ENCODE measurements at places on chromosomes 6 and 20. TPM values are rescaled to one million over a fixed set of nuclear protein-coding genes. Genes with fewer than 3 reads are reported as not detected.

GPSM3 gene
- 82.5 TPM for total RNA-seq

BIRC7 gene
- total RNA-seq: not detected

BPIFB2 gene
- not detected for total RNA-seq

HDGFL1 gene
- total RNA-seq: not detected

DNMT3B gene
- 0.93 TPM for total RNA-seq

FABP7 gene
- not detected for total RNA-seq

DNA sequence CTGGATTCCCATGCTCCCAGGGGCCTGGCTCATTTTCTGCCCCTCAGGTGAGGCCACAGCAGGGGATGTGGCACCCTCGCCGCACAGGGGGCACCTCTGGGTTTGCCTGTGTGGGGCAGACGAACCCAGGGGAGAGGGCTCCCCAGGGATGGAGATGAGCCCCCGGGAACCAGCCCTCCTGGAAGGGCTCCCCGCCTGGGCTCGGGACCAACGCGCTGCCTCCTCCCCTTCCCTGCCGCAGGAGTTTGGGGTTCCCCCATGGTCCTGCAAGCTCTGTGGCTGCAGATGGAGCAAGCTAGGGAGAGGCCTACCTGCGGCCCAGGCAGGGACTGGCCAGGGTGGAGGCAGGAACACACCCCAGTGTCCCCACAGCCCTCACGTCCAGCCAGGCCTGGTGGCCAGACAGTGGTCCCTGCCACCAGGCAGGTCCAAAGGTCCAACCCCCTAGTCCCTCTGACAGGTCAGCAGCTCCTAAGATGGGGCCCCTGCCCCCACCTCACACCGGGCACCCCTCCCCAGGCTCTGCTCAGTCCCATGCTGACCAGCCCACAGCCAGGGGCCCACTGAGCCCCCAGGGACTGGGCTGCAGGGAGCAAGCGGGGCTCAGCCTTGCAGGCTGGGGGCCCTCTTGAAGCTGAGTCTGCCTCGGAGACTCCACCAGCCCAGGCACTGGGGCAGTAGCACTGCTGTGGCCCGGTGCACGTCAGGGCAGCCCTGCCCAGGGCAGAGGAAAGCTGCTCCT lies 13.7 kb downstream of the LAMA5 start:
- no peak overlapping the region for H3K27ac ChIP-seq
- H3K4me1 ChIP-seq: no peaks in the 10 kb centered on the region
- H3K36me3 ChIP-seq: peaks cover 3% of the 10 kb centered on the region

DNA sequence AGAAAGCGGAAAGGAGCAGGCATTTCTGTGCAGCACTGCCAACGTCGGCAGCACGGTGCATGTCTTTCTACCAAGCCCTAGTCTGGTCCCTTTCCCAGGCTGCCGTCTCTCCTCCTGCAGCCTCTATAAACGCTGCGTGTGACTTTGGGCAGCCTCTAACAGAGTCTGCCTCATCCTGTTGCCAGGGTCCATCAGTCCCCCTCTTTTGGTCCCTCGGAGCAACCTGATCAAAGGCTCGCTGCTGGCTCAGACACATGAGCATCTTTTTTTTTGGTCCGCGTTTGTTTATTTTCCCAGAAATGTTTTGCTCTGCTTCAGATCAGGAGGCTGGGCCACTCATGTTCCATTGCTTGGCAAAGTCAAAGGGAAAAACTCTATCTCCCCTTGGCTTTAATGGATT lies 166.8 kb upstream of the CST7 start:
- DNase-seq: no peak
- no peak overlapping the region for H3K4me3 ChIP-seq
- no peak overlapping the region for H3K27ac ChIP-seq
- H3K4me1 ChIP-seq: peaks cover 10% of the 10 kb centered on the region
- H3K36me3 ChIP-seq: no peaks in the 10 kb centered on the region

- peaks cover 2% of the 10 kb centered on the region for H3K27me3 ChIP-seq
- no peaks in the 10 kb centered on the region for H3K36me3 ChIP-seq
- no peak overlapping the region for H3K4me3 ChIP-seq
- no peak for DNase-seq
- no peaks in the 10 kb centered on the region for H3K4me1 ChIP-seq
- no peak overlapping the region for H3K27ac ChIP-seq
Observed at GRCh38 chr6:56062836-56063235, 184.5 kb downstream of the COL21A1 start.

DNA sequence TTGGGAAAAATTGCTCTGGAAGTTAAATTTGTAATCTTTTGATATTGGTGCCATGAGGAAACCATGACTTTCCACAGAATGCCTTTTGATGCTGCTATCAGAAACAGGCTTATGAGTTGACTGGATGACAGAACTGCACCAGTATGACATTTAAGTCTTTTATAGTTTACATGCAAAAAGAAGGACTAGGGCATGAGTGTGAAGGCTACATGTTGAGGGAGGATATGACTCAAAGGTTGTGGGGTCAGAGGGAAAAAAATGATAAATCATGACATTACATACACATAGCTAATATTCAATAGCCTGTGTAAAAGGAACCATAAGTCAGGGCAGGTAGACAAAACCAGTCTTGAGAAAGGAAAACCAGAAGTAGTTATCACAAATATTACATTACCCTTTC lies 182.2 kb downstream of the COL12A1 start:
- H3K27me3 ChIP-seq: no peaks in the 10 kb centered on the region
- DNase-seq: no peak

DNA sequence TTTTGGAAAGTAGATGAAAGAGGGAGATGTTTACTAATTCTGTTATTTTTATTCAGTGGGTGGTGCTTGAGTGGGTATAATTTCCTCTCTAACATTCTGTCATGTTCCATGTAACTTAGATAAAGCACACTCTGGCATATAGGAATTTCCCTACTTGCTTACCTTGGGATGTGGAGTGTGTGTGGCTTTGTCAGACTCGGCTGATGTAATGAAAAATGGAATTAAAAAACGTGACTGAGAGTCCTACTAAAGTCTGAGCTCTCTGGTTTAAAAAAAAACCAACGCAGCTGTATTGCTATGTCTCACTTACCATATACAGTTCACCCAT lies 98.3 kb downstream of the JARID2 start:
- no peak overlapping the region for H3K4me3 ChIP-seq
- no peak overlapping the region for H3K27ac ChIP-seq
- no peak for DNase-seq
- H3K36me3 ChIP-seq: peaks cover 8% of the 10 kb centered on the region
- peaks cover 78% of the 10 kb centered on the region for H3K4me1 ChIP-seq
- no peaks in the 10 kb centered on the region for H3K27me3 ChIP-seq

- H3K27ac ChIP-seq: peak overlapping the region; percentile 86
- H3K36me3 ChIP-seq: no peaks in the 10 kb centered on the region
- peak; percentile 26 for DNase-seq
- H3K4me3 ChIP-seq: peak overlapping the region; percentile 81
- peaks cover 67% of the 10 kb centered on the region for H3K4me1 ChIP-seq
- H3K27me3 ChIP-seq: peaks cover 4% of the 10 kb centered on the region
Observed at GRCh38 chr20:17503301-17504065, 27.7 kb downstream of the BFSP1 start.

- H3K4me1 ChIP-seq: peaks cover 71% of the 10 kb centered on the region
- DNase-seq: no peak
- H3K4me3 ChIP-seq: peak overlapping the region; percentile 55
- peak overlapping the region; percentile 59 for H3K27ac ChIP-seq
Observed at GRCh38 chr6:25147223-25147622, 132.0 kb upstream of the CARMIL1 start.

GRCh38 chr20:54221353-54221752 lies 13.5 kb downstream of the PFDN4 start:
- peak; percentile 17 for DNase-seq
- no peak overlapping the region for H3K4me3 ChIP-seq

DNA sequence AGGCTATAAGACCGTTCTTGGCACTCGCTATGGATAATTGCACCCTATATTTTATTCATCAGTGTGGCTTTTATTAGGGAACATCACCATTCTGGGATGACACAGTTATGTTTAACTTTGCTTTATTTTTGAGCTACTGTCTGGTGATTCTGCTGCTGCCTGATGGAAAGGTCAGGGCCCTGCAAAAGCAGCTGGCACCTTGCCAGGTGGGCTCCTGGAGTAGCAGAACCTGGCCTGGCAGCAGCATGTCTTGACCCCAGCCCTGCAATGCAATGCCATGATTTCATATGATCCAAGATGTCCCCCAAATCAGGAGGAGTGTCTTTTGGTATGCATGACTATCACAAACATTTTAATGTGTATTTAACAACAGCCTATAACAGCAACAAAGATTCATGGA lies 228.4 kb upstream of the RSPO3 start:
- peaks cover 3% of the 10 kb centered on the region for H3K27me3 ChIP-seq
- H3K4me1 ChIP-seq: no peaks in the 10 kb centered on the region
- no peak for DNase-seq
- no peak overlapping the region for H3K4me3 ChIP-seq

DNA sequence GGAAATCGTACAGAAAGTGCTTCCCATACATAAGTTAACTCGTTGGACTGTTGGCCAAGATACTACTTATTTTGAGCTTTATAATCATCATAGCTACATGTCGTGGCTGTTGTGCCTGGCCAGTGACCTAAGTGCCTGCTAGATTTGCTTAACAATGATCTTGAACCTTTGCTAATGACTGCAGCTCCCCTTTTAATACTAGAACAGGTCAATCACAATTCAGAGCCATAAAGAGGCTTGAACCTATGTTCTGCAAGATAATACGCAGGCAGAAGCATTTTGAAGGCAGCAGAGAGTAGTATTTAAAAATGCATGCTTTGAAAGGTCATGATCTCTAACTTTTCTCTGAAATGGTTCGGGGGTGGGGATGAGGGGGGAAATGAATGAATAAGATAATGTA lies 2.5 kb downstream of the MRS2 start:
- no peak for DNase-seq
- H3K36me3 ChIP-seq: peaks cover 19% of the 10 kb centered on the region
- peaks cover 3% of the 10 kb centered on the region for H3K27me3 ChIP-seq
- peaks cover 24% of the 10 kb centered on the region for H3K4me1 ChIP-seq
- no peak overlapping the region for H3K27ac ChIP-seq

- no peaks in the 10 kb centered on the region for H3K4me1 ChIP-seq
- H3K27me3 ChIP-seq: no peaks in the 10 kb centered on the region
- H3K4me3 ChIP-seq: no peak overlapping the region
- DNase-seq: no peak
Observed at GRCh38 chr6:85078058-85078457, 313.7 kb upstream of the TBX18 start.

GRCh38 chr6:2877057-2877882 lies 25.8 kb downstream of the SERPINB9 start:
- H3K4me1 ChIP-seq: peaks cover 84% of the 10 kb centered on the region
- DNase-seq: no peak
- peak overlapping the region; percentile 46 for H3K4me3 ChIP-seq
- H3K27ac ChIP-seq: peak overlapping the region; percentile 98
- no peaks in the 10 kb centered on the region for H3K27me3 ChIP-seq

GRCh38 chr6:142296975-142297604 lies 4.7 kb upstream of the ADGRG6 start:
- no peak overlapping the region for H3K27ac ChIP-seq
- H3K4me3 ChIP-seq: no peak overlapping the region
- no peak for DNase-seq
- H3K36me3 ChIP-seq: no peaks in the 10 kb centered on the region
- no peaks in the 10 kb centered on the region for H3K4me1 ChIP-seq

DNA sequence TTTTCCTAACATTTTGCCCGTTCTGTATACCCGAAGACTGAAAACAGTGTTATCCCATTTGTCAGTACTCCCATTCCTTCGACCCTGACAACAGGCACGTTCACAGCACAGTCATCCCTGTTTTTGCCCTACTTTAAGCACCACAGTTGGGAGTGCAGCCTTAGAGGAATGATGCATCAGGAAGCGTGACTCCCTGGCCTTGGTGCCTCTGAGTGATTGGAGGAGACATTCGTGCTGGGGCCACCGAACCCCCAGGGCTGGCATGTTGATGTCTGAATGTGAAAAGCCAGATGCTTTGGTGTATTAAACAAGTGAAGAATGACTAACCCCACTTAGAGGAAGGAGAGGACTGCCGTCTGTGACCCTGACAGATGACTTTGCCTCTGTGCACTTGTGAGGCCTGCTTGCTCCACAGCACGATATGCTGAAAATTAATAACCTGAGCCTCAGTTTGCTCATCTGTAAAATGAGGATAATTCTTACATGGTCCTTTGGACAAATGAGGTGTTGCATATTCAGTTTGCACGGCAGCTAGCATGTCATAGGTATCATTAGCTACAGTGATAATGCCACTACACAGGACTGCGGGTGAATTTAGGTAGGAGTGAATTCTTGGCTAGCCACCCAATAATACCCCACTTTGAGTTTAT lies 36.0 kb downstream of the STK35 start:
- DNase-seq: no peak
- H3K4me1 ChIP-seq: peaks cover 14% of the 10 kb centered on the region
- no peaks in the 10 kb centered on the region for H3K36me3 ChIP-seq
- no peaks in the 10 kb centered on the region for H3K27me3 ChIP-seq
- peak overlapping the region; percentile 0 for H3K27ac ChIP-seq
- no peak overlapping the region for H3K4me3 ChIP-seq

DNA sequence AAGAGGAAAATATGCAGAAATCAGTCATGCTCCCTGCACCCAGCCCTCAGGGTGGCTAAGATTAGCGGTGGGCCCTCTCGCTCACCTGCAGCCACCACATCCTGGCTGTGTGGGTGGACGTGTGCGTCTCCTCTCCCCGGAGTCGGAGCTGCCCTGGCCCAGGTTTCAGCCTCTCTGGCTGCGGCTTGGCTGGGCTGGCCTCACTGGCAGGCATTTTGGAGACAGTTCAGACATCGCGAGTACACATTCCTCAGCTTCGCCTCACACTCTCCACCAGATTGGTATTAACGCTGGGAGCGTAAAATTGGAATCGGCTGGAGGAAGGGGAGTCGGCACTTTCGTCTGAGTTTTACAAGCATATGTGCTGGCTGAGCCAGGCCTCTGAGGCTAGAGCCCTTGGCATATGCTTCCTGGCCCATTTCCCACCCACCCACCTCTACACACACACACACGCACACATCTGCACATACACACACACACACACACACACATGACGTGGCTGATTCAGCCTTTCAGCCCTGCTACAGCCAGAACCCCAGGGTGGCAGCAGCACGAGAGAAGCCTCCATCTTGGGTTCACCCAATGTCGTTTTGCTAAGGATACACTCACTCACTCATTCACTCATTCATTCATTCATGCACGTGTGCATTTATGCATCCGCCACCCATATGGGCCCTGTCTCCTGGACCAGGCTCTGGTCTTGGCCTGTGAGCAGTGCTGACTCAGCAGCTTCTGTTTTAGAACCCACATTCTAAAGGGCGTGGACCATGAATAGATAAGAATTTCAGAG lies 42.9 kb downstream of the BCAS4 start:
- H3K27me3 ChIP-seq: no peaks in the 10 kb centered on the region
- no peaks in the 10 kb centered on the region for H3K4me1 ChIP-seq
- H3K27ac ChIP-seq: no peak overlapping the region
- H3K4me3 ChIP-seq: no peak overlapping the region
- no peak for DNase-seq

DNA sequence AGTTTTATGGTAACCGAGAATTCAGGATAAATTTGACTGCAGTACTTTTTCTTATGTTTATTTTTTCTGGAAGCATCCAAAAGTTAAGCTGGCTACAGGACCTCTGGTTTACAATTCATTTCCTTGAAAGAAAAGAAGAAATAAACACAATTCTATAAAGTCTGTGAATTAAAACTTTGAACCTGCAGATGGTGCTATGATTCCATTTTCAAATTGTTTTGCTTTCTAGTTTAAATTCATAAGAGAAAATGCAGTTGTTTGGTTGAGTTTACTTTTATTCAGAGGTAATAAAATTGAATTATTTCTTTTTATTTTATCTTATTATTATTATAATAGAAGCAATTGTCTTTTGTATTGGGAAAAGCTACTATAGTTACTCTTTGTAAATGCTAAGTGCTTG lies 1.8 kb upstream of the VIP start:
- no peak overlapping the region for H3K4me3 ChIP-seq
- H3K27me3 ChIP-seq: no peaks in the 10 kb centered on the region
- no peaks in the 10 kb centered on the region for H3K4me1 ChIP-seq
- DNase-seq: no peak
- H3K27ac ChIP-seq: no peak overlapping the region

All from activated T-helper 1 cell treated with anti-CD3 and anti-CD28 coated beads, Interleukin-12 subunit alpha, Interleukin-12 subunit beta, Interleukin-2, Interleukin-4 antibody, amounts not matched to agents 30 ng/mL and 10 ng/mL and 1 ng/mL, durations not matched to agents 14 hours and 24 hours and 36 hours (primary cell).